ENCODE measurements at places on chromosomes 2 and 18.
A peak's percentile ranks its signal among the peaks of the same experiment; 100 is the strongest.

GRCh38 chr2:5076599-5076998, 615.6 kb upstream of the SOX11 start:
- DNase-seq, result no peak

DNA sequence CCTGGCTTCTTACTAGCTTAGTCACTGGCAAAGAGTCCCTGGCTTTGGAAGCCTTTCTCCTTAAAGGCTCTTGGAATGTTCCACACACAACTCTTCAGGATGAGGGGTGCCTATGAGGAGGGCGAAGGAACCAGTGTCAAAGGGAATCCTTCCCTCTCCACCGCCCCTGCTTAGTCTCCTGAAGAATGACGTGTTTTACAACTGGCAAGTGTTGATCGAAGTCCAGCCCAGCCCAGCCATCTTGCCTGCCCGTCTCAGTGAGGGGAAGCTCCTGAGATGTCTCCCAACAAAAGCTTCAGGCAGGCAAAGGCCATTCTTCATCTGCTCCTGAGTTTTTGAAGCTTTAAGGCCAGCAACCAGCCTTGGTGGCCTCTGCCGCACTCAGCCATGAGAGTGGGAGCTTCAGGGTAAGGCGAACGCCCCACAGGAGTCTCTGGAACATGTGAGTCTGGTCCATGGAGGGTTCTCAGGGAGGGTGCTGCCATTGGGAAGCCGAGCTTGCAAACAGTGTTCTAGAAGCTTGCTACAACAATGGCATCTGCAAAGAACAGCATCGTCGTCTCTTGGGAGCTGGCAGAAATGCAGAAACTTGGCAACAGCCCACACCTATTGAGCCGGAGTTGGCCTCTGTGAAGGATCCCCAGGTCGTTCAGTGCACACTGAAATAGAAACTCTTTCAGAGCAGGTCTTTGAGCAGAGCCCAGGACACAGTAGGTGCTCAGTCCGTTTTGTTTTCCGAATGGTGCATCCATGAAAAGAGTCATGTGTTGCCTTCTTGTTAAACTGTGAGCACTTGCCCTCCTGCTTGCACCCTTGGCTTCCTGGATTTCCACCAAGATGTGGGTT, 220.7 kb downstream of the SEPTIN10 start:
- DNase-seq, result no peak

DNA sequence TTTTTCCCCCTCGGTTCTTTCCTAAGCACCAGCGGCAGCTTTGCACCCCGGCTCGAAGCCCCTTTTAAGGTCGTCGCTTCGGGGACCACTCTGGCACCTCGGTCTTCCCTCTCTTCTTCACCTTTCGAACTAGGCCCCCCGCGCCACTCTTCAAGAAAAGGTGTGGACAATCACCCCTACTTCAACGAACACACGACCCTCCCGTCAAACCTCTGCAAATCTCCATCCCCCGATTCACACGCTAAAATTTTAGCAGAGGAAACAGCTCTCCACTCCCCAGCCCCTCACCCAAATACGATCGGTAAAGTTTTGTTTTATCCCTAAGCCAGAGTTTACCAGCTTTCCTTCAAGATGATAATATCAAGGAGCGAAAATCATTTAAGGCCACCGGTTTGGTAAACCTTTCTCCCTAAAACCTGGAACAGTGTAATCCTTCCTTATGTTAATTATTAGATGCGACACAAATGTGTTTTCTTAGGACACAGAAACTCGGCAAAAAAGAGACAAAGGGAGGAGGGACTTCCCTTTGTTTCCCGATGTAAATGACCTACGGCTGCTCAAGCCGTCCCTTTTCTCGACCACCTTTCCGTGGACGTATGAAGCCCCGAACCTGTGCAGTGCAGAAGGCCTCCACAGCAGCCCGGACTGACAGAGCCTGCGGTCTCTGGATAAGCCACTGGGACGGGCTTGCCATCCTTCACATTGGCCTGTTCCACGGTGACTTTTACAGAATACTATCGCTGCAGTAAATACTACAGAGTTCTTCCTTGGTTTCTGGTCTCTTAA, 85.2 kb downstream of the RBMS1 start:
- DNase-seq, result peak; percentile 45

DNA sequence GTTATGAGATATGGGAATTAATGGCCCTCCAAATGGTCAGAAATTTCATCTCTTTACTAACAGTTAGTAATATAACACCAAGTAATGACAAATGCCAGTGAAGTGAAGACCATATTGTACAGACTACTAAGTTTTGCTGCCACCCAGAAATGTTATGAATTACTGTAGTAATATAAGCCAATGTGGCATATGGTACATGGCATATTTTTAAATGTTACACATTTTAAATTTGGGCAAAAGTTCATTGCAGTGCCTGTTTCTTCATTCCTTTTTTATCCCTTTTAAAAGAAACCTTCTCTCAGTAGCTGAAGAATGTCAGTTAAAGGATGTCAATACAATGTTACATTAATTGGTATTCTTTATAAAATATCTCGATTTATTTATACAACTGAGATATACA, 626.5 kb upstream of the SLC8A1 start:
- no peak for DNase-seq

DNA sequence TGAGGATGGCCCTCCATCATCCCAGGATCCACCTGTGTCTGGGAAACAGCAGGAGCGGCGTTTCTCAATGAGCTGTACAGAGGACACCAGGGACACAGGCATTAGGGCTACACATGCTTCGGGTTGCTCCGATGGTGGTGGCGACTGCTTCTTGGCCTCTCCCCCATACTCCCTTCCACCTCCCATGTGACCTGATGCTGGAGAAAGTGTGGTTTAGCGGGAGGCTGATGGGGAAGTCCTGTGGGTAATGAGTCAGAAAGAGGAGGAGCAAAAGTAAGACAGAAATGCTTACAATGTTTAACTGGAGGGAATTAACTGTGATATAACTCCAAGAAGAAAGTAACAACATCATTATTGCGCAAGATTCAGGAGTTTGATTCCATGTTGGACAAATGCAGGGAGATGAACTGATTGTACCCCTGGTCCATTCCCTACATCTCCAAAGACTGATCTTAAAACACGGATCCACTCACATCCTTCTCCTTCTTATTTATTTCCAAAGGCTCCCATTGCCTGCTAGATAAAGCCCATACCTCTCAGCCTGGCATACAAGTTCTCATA, 186.6 kb downstream of the NRP2 start:
- no peak for DNase-seq

DNA sequence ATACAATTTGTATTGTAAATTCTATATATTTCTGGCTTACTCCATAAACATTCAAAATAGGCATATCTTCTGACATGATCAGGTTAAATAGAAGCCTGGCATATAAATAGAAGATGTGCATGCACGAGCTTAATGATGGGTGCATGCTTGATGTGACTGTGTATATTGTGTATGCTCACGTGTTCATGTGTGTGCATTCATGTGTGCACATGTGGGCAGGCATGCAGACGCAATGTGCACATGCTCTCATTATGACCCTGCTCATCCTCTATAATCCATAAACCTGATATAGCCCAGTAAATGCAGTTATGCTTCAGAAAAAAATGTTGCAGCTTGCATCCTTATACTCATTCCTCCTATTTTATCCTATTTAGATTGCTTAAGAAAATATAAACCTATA, 29.2 kb downstream of the RAB27B start:
- DNase-seq, result no peak

GRCh38 chr2:149627111-149627801, 39.7 kb upstream of the MMADHC start:
- no peak for DNase-seq

GRCh38 chr2:156088587-156088986, 243.9 kb downstream of the NR4A2 start:
- DNase-seq, result no peak

- DNase-seq, result no peak
Measured at GRCh38 chr18:67730886-67731285, 214.4 kb upstream of the DSEL start.

- no peak for DNase-seq
Measured at GRCh38 chr2:6475155-6475940, 390.4 kb downstream of the CMPK2 start.

DNA sequence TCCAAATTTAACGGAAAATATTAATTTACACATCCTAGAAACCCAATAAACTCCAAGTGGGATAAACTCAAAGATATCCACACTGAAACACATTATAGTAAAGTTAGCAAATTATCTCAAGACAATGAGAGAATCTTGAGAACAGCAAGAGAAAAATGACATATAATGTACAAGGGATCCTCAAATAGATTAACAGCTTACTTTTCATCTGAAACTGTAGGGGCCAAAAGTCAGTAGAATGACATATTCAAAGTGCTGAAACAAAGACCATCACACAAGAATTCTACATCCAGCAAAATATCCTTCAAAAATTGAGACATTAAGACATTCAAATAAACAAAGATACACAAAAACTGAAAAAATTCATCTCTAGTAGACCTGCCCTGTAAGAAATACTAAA, 18.7 kb upstream of the METTL21A start:
- DNase-seq, result no peak

GRCh38 chr2:195570329-195570728, 86.7 kb upstream of the SLC39A10 start:
- DNase-seq, result no peak

GRCh38 chr2:102977426-102978090, 215.7 kb downstream of the TMEM182 start:
- no peak for DNase-seq

DNA sequence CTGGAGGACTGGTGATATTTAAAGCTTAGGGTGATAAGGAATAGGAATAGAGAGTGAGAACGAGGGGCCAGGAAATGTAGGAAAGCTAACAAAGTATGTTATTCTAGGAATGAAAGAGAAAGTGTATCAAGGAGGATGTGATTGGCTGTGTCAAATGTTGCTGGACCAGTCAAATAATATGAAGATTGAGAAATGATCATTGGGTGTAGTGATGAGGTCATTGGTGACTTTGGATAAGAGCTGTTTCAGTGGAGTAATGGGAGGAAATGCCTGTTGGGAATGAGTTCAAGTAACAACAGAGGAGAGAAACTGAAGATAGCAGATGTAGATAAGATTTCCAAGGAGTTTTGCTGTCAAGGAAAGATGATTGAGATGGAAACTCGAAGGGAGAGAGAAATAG, 74.4 kb downstream of the UBE2E3 start:
- no peak for DNase-seq

GRCh38 chr18:46098616-46098933, 479 bp upstream of the ATP5F1A start:
- DNase-seq, result no peak

GRCh38 chr2:170582751-170583463, 132.2 kb upstream of the SP5 start:
- DNase-seq, result no peak

DNA sequence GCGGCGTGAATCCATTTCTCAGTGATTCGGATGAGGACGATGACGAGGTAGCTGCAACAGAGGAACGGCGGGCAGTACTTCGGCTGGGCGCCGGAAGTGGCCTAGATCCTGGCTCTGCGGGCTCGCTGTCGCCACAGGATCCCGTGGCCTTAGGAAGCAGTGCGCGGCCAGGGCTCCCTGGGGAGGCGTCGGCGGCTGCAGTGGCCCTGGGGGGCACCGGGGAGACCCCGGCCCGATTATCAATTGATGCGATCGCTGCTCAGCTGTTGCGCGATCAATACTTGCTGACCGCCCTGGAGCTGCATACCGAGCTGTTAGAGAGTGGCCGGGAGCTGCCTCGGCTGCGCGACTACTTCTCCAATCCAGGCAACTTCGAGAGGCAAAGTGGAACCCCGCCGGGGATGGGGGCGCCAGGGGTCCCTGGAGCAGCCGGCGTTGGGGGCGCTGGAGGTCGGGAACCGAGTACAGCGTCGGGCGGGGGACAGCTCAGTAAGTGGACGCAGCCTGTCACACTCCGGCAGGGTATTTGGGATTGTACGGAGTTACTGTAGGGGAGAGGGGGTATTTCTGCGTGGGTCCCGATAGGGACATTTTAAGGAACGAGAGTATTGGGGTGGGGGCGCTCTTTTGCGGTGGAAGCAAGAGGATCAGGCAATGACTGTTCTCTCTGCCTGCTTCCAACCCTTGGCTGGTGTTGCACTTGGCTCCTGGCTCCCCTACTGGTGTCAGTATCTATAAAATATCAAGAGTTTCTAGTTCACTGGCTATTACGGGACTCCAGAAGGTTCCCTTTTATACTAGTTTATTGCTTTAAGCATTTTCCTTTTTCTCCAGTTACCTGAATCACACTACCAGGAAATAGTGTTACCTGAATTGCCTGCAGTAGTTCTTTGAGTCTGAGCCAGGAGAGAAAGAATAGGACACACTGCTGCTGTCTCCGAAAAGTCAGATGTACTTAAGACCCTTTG, 772 bp downstream of the RELCH start:
- peak; percentile 19 for DNase-seq

- DNase-seq, result no peak
Measured at GRCh38 chr2:227462462-227462951, 9.4 kb upstream of the AGFG1 start.

DNA sequence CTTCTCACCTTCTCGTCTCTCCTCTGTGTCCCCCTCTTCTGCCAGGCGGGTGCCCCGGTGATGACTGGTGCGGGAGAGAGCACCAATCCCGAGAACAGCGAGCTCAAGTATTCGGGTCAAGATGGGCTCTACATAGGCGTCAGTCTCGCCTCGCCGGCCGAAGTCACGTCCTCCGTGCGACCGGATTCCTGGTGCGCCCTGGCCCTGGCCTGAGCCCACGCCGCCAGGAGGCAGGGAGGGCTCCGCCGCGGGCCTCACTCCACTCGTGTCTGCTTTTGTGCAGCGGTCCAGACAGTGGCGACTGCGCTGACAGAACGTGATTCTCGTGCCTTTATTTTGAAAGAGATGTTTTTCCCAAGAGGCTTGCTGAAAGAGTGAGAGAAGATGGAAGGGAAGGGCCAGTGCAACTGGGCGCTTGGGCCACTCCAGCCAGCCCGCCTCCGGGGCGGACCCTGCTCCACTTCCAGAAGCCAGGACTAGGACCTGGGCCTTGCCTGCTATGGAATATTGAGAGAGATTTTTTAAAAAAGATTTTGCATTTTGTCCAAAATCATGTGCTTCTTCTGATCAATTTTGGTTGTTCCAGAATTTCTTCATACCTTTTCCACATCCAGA, 31.3 kb downstream of the GATA6 start:
- DNase-seq, result no peak

DNA sequence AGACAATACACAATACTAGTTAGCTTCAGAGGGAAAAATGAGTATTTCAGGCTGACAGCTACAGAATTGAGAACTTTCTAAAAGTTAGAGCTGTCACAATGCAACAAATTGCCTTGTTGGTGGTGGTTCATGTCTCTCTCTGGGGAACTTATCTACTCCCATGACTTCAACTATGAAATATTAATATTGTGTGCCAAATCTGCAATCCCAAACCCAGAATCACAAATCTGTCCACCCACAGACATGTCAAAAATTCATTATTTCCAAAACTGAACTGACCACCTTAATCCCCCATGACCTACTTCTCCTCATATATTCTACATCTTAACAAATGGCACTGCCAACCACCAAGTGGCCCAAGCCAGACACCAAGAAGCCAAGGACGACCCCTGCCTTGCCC, 143.5 kb downstream of the TCF4 start:
- no peak for DNase-seq

DNA sequence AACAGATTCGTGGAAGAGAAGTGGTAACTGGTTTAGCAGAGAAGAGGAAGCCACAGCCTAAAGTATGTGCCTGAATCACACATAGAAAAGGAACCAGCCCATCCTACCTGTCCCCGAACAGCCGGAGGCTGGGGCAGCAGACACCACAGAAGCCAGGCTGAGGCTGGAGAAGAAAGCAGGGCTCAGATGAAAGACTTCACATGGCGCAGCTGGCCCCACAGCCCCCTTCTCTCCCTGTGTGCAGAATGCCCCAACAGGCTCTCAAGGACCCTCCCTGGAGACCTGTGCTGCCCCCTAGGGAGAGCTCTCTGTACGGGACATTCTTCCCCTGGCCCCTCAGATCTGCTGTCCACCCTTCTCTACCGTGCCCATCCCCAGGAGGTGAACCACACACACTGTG, 83.5 kb upstream of the RAB12 start:
- DNase-seq, result no peak
